ENCODE measurements at places on chromosomes 4 and X.
A peak's percentile ranks its signal among the peaks of the same experiment; 100 is the strongest.

- no peak for DNase-seq
Measured at GRCh38 chrX:14864631-14865030, 8.2 kb downstream of the FANCB start.

DNA sequence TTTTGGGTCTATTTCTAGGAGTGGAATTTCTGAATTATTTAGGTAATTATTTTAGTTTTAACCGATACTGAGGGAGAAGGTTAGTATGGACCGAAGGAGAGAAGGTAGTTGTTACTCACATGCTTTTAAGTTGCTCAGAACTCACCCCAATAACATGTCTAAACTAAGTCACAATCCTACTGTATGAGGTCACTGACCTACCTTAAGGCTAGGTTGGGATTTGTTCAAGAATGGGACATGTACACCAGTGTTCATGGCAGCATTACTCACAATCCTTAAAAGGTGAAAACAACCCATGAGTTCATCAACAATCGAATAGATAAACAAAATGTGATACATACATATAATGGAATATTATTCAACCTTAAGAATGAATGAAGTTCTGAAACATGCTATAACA is 90.5 kb downstream of the MSN start:
- no peak for DNase-seq

DNA sequence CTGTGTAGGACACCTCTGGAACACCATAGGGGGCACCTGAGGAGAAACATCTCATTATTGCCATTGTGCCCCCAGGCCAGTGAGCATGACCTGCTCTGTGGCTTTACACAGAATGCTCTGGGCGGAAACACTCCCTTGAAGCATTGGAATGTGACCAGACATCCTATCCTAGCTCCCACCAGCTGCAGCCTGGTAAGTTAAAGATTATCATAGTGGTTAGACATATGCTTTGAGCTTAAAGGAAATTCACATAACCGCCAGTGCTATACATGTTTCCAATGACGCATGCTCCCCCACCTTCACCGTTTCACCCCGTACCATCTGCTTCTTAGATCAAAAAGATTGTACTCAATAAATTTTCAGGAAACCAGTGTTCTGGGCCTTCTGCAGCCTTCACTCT is 217.7 kb upstream of the CENPE start:
- no peak for DNase-seq

GRCh38 chr4:105714932-105715331 is 6.3 kb downstream of the GSTCD start:
- DNase-seq: no peak

DNA sequence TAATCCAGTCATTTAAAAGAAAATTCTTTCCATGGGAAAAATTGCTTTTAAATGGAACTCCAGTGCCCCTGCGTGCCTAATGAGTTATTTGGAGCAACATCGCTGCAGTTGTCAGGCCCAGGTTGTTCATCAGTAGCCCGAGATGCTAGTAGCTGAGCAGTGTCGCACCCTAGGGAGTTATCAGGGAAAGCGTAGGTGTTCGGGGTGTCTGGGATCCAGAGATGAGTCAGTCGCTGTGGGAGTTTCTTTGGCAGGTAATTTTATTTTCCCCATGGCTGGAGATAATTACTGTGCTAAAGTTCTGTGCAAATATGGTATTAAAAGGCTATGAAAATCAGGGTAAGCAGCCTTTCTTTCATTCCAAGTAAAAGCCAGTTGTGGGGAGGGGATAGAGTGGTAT is 49.4 kb downstream of the ANXA3 start:
- no peak for DNase-seq

DNA sequence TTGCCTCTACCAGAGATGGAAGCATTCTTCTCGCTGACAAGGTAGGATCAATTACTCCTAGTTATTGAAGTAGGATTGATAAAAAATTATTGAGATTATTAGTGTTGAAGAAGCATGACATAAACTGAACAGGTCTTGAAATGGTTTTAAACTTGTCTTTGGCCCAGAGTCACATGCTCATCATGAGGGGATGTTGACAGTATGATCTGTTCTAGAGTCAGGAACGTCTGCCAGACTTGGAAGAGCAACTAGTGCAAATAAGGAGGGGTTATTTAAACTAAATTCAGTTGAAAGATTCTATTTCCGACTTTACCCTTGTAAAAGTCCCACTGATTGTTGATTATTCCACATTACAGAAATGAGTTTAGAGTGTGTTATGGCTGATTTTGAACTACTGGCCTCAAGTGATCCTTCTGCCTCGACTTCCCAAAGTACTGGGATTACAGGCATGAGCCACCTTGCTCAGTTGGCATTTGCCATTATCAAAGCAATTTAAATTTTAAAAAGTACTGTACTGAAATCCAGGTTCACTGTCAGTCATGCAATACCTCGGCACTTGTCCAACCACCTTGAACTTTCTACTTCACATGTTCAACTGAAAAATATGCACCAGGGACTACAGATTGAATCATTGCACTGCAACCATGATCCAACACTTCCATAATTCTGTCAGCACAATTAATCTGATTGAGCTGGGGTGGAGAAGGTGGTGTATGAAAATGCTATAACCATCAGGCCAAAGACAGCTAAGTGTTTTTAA is 19.7 kb downstream of the FABP2 start:
- DNase-seq: no peak

- DNase-seq: no peak
Measured at GRCh38 chr4:31193521-31193920, 473.4 kb downstream of the PCDH7 start.

DNA sequence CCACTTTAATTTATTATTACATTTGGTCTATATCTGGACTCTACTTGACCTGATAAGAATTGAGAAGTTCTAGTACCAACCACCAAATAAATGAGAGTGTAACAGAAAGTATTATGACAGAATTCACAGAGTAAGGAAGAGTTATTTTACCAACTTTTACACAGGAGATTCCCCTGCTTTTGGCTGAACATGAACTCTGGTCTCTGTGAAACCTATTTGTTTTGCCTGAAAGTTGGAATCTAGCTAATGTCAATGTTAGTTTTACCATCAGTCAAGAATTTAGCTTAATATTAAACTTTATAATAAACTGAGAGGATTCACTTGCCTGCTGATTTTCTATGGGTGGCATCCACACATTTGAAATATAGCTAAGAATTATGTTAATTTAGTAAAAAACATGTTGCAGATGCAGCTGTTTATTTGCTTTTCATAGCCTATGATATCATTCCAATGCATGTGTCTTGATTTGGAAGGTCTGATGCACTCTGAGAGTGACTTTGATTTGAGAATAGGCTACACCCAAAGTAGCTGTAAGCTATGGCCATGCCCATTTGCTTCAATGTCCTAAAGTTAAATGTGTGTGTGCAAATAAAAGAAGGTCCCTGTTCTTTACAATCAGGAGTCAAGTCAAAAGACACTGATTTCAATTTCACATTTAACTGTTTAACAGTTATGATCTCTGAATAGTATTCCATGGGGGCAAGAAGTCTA is 150.9 kb upstream of the RASGEF1B start:
- no peak for DNase-seq

DNA sequence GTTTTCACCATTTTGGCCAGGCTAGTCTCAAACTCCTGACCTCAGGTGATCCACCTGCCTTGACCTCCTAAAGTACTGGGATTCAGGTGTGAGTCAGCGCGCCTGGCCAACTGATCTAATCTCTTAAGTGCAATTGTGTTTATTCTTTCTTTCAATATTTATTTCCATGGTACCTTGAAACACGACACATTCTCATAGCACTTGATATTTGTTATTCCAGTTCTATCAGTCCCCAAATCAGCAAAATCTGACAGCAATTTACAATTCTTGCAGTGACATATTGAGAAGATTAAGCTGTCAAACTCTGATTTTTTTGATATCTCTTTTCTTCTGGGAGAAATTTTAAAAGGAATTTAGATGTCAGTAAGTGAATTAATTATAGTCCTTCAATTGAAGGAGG is 218.1 kb upstream of the FAT4 start:
- DNase-seq: no peak

GRCh38 chr4:145891958-145892357 is 46.7 kb downstream of the ZNF827 start:
- DNase-seq: no peak

DNA sequence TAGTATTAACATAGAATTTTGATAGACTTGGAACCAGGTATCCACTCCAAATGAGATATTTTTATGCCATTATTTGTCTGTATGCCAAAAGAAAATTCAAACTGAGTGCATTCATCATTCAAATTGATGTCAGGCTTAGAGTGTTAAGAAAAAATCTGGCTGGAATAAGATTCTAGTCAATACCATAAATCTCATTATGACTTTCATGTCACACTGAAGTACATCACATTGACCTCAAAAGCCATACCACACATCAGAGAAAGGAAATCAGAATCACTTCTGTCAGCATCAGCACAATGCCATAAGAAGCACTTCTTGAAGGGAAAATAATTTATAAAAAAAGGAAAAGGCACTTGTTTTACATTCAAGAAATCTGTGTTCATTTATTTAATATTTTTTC is 119.0 kb upstream of the BMP3 start:
- no peak for DNase-seq

DNA sequence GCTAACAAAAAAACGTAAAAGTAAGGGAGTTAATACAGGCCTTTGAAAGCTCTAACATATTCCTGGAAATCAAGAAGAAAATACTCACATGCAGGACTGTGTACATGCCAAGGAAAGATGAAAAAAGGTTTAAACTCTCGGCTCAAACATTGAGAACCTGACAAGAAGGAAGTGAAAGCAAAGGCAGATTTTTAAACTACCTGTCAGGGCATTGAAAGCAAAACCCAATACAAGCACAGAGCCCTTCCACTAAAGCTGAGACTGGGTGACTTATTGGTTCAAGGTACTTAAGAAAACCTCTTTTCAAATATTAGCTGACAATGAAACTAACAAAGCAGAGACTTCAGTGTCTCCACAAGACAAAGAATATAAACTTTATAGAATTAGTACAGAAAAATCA is 313.0 kb upstream of the GRID2 start:
- no peak for DNase-seq

GRCh38 chr4:14083150-14083549 is 455.6 kb upstream of the BOD1L1 start:
- DNase-seq: no peak

- no peak for DNase-seq
Measured at GRCh38 chr4:74056114-74056857, 17.8 kb upstream of the CXCL3 start.

GRCh38 chr4:61877893-61878292 is 677.8 kb downstream of the ADGRL3 start:
- no peak for DNase-seq

DNA sequence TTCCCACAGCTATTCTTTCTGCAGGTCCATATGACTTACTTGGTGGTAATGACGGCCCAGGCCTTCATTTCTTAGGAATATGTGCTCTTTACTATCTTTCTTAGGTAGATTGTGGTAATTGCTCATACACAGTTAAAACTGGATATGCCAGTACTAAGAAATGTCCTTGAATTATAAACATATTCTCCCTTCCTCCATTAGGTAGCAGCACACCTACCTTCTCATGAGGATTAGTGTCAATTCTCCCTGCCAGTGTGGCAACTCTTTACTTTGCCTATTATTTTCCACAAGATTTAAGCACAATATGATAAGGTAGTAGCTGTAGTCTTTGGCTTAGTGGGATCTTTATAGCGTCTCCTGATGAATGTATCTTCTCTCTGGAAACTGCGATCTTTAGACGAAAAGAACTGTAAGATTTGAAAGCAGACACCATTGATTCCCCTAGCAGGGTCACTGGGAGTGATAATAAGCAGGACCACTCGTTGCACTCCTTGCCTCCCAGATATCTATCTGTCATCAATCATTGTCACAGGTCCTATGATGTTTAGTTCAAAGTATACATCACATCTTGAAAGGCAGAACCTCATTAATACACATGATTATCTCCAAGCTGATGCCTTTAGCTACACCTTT is 1240.7 kb downstream of the C4orf33 start:
- no peak for DNase-seq

GRCh38 chr4:186258216-186258811 is 7.7 kb upstream of the F11 start:
- no peak for DNase-seq

DNA sequence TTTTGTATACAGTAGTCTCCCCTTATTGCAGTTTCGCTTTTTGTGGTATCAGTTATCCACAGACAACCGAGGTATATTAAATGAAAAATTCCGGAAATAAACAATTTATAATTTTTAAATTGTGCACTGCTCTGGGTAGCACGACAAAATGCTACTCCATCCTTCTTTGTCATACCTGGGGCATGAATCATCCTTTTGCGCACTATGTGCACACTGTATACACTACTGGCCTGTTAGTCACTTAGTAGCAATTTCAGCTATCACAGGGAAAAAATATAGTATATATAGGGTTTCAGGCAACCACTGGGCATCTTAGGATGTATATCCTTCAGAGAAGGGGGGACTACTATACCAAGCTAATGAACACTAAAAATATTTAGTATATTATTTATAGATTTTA is 198.8 kb upstream of the FAT4 start:
- DNase-seq: no peak

DNA sequence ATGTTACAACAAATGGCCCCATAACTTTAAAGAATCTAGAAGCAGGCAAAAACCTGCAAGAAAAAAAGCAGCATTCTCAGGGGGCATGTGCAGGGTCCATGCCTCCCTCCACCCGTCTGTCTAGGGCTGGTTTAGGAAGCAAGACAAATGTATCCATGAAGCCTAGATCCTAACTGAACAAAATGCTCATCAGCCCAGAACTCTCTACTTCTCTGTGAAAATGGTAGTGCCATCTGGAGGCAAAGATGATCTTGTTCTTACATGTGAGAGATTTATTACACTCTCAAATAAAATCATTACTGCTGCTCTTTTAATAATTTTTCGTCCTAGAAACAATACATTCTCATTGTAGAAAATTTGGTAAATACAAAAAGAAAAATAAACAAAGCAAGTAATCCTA is 26.7 kb downstream of the NR3C2 start:
- no peak for DNase-seq

GRCh38 chr4:131419147-131419546 is 1729.9 kb upstream of the PCDH10 start:
- no peak for DNase-seq

DNA sequence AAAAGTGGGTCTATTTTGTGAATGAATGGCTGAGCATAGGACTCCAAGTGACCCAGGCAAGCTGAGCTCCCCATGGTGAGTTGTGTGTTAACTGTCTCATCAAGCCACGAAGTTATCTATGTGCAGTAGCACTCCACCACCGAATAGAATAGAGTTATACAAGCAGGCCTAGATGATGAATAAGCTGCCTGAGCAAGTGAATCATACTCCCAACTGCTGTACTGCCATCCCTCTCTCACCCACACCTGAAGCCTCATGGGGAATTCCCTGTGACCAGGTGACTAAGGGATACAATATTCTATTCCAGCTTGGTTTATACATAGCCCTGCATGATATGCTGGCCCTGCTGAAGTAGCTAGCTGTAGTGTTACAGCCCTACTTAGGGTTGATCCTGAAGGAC is 38.7 kb downstream of the KDM5C start:
- DNase-seq: peak; percentile 32

DNA sequence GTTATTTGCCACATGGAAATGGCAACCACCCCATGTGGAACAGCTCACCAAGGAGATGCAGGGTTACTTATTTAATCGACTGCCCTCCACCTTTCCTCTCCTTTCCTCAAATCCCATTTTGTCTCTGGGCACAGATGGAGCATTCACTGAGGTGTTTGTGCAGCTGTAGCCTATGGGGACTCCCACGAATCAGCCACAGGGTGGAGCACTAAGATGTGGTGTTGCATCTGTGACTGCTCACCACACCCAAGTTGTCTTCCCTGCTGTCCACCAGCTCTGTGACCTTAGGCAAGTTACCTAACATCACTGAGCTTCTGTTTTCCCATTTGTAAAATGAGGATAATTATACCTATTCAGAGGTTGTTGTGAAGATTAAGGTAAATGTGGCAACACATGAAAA is 252.4 kb upstream of the CPEB2 start:
- peak; percentile 10 for DNase-seq

GRCh38 chrX:27996132-27996531 is 14.9 kb upstream of the DCAF8L1 start:
- no peak for DNase-seq

All from activated naive CD4-positive, alpha-beta T cell treated with anti-CD3 and anti-CD28 coated beads, Interleukin-2, amount 50 U/mL, for 16 hours (primary cell).